SW 1271 (cell line): ENCODE measurements at places on chromosomes 6 and 20.

GRCh38 chr6:124679387-124679786 lies 282.9 kb upstream of the RNF217 start:
- DNase-seq: no peak

GRCh38 chr6:123622780-123623179 lies 14.0 kb downstream of the TRDN start:
- DNase-seq: no peak

GRCh38 chr20:891706-892080 lies 24.4 kb downstream of the ANGPT4 start:
- DNase-seq: no peak

DNA sequence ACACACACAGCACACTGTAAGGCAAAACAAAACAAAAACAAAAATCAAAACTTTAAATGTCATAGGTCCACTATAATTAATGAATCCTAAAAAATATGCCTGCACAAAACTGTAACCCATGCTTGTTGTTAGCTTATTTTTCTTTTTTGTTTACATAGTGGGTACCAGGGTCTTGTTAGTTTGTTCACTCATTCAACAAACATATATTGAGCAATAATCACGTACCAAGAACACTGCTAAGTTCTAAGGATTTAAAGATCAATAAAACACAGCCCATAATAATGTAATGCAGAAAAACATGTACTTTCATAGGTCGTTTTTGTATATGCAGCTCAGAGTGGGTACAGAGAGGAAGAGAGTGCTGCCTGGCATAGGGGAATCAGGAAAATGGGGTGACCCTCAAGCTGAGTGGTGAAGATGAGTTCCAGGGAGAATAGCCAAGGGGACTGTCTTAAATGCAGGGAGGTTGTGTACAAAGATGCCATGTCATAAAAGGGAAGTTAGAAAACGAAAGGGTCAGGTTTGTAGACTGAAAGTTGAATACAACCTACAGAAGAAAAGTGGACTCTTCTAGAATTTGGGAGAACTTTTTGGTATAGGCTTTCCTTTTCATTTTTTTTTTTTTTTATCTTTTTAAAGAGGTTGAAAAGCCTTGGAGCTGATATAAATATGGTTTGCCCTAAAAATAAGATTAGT lies 113.3 kb upstream of the TBX18 start:
- no peak for DNase-seq

- DNase-seq: no peak
Observed at GRCh38 chr20:44552050-44552449, 30.2 kb upstream of the SERINC3 start.

GRCh38 chr20:51766994-51767866 lies 960 bp downstream of the ATP9A start:
- DNase-seq: no peak

- DNase-seq: no peak
Observed at GRCh38 chr20:34096699-34097444, 15.2 kb downstream of the EIF2S2 start.

DNA sequence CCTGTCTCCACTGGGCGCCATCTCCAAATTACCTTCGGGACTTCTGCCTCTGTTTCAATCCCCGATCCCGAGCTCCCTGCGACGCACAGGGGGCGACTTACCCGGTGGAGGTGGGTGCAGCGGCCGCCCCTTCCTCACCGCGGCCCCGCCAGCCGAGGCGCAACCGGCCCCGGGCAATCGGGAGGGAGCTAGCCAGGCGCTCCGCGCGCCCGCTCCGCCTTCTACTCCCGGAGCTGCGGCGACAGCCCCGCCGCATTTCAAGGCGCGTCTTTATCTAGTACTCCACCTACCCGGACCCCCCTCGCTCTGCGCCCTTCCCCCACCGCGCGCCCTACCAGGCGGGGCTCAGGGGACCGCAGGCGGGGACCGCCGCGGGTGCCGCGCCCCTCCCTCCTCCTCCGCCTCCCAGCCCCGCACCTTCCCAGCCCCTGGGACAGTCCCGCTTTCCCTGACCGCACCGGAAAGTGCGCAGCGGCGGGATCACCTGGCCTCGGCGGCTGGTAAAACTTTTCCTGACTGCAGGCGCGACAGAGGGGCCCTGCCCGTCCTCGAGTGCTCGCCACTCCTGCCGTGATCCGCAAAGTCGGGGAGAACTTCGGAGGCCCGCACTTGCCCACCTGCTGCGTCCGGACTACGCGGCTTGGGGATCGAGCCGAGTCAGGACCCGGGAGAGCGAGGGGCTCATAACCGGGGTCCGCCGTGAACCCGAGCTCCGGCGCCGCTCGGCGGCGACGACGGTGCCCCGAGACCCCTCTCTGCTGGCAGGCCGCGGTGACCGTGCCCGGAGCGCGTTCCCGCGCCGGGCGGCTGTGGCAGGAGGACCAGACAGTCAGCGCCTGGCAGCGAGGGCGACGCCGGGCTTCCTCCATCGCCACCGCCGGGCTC lies 8.0 kb upstream of the NKX2-2 start:
- no peak for DNase-seq

- no peak for DNase-seq
Observed at GRCh38 chr20:46150943-46151342, 32.8 kb downstream of the CD40 start.

GRCh38 chr6:126788861-126789365 lies 329.6 kb upstream of the RSPO3 start:
- DNase-seq: no peak

- DNase-seq: no peak
Observed at GRCh38 chr6:41577356-41578216, 31.4 kb downstream of the FOXP4 start.

GRCh38 chr6:29946223-29947076 lies 4.1 kb downstream of the HLA-A start:
- DNase-seq: no peak

- DNase-seq: no peak
Observed at GRCh38 chr6:30988209-30988825, 4.8 kb downstream of the MUC21 start.

- no peak for DNase-seq
Observed at GRCh38 chr6:43831191-43831590, 61.2 kb downstream of the VEGFA start.

DNA sequence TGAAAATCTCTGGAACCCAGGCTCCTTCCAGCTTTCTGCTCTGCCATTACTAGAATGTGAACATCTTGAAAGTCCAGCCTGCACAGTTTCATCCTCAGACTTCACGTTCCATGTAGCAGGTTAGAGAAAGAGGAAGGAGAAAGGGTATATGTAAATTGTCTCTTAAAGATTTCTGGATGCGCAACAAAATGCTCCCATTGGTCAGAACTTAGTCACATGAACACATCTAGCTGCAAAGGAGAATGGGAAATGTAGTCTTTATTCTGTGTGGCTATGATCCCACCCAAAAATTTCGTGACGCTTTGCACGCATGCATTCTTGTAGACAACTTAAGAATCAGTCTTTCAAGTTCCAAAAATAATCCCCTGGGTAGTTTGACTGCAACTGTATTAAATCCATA lies 46.4 kb upstream of the CHD6 start:
- DNase-seq: peak; percentile 11

DNA sequence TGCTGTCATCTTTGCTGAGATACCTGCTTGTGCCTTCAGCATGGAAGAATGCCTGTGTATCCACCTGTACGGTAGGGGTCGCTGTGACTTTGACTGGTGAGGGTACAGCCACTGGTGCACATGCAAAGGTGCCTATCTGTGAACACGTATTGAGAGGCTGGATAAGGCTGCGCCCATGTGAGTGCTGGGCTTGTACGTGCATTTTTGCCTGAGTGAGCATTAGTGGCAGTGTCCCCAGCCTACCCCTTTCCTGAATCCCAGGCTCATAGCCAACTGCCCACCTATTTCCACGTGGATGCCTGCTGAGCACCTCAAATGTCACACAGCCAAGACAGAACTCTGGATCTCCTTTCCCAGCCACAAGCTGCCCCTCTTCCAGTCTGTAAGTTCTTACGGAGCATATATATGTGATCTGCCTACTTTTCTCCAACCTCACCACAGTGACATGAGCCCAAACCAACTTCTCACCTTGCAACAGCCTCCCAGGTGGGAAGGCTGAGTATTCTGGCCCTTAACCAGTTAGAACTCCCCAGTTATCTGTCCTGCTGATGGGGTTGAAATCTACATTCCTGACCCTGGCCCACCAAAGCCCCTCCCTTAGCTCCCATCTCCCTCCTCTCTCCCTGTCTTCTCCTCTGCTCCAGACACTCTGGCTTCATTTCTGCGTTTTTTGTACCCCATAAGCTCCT lies 1.1 kb upstream of the SLC2A10 start:
- DNase-seq: no peak

DNA sequence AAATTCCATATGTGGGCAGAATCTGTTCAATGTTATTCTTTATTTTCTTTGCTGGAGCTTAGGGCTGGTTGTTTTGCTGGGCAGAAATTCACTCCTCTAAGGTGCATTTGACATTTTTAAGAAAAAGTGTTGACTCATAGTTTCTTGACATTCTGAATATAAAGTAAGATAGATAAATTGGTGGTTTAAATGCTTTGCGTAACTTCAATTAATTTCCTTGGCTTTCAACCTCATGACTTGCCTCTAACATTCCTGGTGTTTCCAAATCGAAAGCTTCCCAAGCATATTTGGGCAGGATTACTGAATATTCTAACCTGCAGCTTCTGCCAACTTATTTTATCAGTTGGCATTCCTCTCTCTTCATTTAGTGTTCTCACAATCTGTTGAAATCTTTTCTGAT lies 718.7 kb upstream of the ADGRB3 start:
- no peak for DNase-seq

DNA sequence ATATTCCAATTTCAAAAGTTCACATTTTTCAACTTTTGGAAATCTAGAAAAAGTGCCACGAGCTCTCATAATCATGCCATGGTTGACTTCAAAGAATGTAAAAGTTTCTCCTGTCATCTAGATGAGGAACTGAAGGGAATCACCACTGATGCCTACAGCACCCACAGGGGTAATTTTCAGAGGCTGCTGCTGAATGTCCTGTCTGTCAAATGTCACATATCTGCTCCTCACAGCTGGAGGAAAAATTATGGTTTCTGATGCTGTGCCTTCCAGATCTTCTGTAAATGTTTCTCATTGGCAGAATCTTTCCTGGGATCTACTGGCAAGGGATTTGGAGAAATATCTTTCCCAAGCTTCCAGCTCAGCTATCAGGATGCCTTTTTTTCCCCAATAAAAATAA lies 32.5 kb upstream of the TRERF1 start:
- no peak for DNase-seq

GRCh38 chr6:1035401-1035800 lies 276.5 kb upstream of the FOXQ1 start:
- no peak for DNase-seq

DNA sequence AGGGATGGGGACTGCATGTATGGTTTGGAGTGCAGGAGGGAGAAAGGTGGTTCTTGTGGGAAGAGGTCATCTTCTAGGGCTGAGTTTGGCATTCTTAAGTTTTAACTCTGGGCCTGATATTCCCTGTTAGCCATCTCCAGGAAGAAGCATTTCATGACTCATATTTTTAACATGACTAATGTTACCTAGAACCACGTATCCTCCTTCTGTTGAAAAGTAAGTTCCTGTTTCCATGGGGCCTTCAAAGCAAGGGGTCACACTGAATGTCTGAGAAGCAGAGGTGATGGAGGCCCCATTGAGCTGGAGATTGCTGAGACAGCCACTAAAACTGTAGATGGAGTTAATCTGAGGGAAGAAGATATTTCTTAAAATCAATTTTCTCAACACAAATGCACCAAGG lies 30.2 kb downstream of the FAM229B start:
- DNase-seq: peak; percentile 37

GRCh38 chr6:142047934-142048592 lies 84.7 kb upstream of the GJE1 start:
- DNase-seq: no peak

GRCh38 chr20:3739054-3739925 lies 6.8 kb downstream of the HSPA12B start:
- no peak for DNase-seq

DNA sequence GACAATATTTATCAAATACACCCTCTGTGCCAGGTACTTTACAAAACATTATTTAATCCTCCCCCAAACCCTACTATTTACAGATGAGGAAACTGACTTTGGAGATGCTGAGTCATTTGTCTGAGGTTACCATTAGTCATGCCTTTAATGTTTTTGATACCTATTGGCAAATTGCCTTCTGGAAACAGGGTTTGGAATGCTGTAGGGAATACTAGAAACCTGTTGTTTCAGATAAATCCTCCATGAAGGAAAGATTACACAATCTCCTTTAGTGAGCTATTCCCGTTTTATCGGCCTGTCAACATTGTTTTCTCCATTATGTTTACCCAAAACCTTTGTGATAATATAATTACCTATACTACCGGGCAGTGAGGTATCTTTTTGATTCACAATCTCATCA lies 93.6 kb upstream of the ADGRF1 start:
- DNase-seq: peak; percentile 56

GRCh38 chr6:53524455-53524815 lies 20.5 kb downstream of the GCLC start:
- peak; percentile 37 for DNase-seq

- DNase-seq: no peak
Observed at GRCh38 chr20:50186987-50187402, 3.6 kb upstream of the CEBPB start.

GRCh38 chr20:32670773-32671455 lies 2.8 kb downstream of the C20orf203 start:
- no peak for DNase-seq

DNA sequence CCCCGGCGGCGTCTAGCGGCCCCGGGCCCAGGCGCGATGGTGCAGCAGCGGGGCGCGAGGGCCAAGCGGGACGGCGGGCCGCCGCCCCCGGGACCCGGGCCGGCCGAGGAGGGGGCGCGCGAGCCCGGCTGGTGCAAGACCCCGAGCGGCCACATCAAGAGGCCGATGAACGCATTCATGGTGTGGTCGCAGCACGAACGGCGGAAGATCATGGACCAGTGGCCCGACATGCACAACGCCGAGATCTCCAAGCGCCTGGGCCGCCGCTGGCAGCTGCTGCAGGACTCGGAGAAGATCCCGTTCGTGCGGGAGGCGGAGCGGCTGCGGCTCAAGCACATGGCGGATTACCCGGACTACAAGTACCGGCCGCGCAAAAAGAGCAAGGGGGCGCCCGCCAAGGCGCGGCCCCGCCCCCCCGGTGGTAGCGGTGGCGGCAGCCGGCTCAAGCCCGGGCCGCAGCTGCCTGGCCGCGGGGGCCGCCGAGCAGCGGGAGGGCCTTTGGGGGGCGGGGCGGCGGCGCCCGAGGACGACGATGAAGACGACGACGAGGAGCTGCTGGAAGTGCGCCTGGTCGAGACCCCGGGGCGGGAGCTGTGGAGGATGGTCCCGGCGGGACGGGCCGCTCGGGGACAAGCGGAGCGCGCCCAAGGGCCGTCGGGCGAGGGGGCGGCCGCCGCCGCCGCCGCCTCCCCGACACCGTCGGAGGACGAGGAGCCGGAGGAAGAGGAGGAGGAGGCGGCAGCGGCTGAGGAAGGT lies 715 bp downstream of the SOX12 start:
- peak; percentile 58 for DNase-seq

DNA sequence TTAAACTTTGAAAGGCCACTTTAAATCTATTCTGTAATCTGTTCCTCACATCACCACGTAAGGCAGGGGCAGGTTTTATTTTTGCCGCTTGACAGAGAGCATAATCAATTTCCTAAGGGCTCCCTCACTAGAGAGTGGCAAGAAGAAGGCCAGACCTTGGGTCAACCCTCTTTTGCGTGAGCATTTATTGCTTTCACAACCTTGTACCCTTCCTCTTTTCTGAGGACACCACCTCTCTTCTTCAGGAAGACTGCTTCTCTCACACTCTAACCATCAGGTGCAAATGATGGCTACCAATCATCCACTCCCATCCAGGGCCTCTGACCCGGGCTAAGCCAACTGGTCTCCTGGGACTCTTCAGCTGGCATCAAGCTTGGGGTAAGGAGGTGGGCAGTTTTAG lies 25.2 kb upstream of the QKI start:
- no peak for DNase-seq

GRCh38 chr6:101404775-101405174 lies 11.3 kb downstream of the GRIK2 start:
- no peak for DNase-seq

GRCh38 chr6:31576897-31577578 lies 1.7 kb downstream of the TNF start:
- no peak for DNase-seq
